Activated T-helper 2 cell treated with anti-CD3 and anti-CD28 coated beads, Interferon-gamma antibody, Interleukin-2, Interleukin-4, amounts not matched to agents 10 μg/mL and 5 μg/mL and 100 μg/mL, durations not matched to agents 14 hours and 24 hours and 36 hours (primary cell): ENCODE measurements at places on chromosomes 4 and X. TPM values are rescaled to one million over a fixed set of nuclear protein-coding genes. Genes with fewer than 3 reads are reported as not detected.

- H3K4me3 ChIP-seq = no peak overlapping the region
- no peaks in the 10 kb centered on the region for H3K27me3 ChIP-seq
- H3K27ac ChIP-seq = no peak overlapping the region
- no peak for DNase-seq
- H3K36me3 ChIP-seq = no peaks in the 10 kb centered on the region
- H3K4me1 ChIP-seq = no peaks in the 10 kb centered on the region
Measured at GRCh38 chr4:137541181-137541580, 8.9 kb upstream of the PCDH18 start.

DNA sequence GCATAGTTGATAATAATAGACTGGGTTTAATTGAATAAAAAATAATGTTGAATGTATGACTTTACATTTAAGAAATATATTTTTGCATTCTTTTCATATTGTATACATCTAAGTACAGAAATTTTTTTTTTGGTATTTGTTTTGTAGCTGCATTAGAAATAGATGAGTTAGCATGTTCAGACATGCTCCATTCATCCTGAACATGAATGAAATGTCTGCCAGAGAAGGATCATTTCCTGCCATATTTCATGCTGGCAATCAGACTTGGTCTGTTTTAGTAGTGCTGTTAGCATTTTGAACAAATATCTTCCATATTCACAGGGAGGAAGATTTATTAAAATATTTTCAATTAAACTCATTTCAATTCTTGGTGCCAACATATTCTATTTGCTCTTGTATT, 98.9 kb downstream of the FRMPD4 start:
- no peaks in the 10 kb centered on the region for H3K27me3 ChIP-seq
- H3K4me3 ChIP-seq = no peak overlapping the region
- DNase-seq = no peak
- no peaks in the 10 kb centered on the region for H3K36me3 ChIP-seq
- no peak overlapping the region for H3K27ac ChIP-seq

DNA sequence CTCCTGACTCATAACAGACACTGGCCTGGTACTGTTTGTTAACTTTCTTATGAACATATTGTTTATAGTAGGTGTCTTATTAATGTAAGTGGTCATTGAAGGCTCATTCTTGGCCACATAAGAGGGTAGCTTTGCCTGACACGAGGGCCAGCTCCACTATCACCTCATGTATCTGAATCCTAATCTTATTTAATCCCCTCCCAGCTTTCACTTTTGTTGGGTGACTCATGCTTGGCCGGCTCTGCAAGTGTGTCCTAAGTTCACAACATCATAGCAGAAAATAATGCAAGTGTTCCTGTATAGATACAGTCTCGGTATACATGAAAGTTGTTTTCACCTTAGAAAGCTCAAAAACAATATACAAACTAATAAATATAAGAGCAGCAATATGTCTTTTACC, 283.8 kb downstream of the IQCM start:
- no peak for DNase-seq
- H3K4me1 ChIP-seq = no peaks in the 10 kb centered on the region
- H3K27ac ChIP-seq = no peak overlapping the region
- no peaks in the 10 kb centered on the region for H3K27me3 ChIP-seq

DNA sequence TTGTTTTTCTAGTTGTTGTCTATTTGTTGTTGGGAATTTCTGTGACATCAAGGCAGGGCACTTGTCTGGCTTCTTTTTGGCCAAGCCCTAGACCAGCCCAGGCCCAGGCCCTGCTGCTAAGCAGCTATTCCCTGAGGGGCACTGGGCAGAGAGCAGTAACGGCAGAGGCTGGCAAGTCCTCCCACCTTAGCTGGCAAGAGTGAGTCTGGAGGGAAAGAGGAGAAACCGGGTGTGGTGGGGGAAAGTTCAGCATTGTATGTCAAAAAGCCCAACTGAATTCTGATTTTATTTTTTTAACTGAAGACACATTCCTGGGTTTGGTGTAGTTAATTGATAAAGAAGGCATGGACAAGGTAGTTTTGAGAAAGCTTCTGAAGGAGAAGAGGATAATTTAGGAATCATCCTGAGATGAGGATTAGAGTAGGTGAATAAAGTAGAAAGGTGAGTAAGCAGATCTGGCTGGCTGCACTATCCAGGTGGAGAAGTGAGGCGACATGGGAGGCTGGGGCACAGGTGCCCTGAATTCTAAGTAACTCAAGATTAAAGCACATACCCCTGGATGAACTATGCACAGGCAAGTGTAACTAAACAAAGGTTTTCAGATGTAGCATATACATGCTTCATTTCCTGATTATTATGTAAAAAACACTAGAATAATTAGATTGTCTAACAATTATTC, 57.4 kb downstream of the TAPT1 start:
- no peaks in the 10 kb centered on the region for H3K27me3 ChIP-seq
- no peak for DNase-seq
- no peaks in the 10 kb centered on the region for H3K4me1 ChIP-seq
- no peak overlapping the region for H3K4me3 ChIP-seq
- H3K27ac ChIP-seq = no peak overlapping the region

GRCh38 chrX:37757082-37757481, 22.8 kb upstream of the CYBB start:
- DNase-seq = no peak
- H3K4me1 ChIP-seq = peaks cover 11% of the 10 kb centered on the region
- H3K36me3 ChIP-seq = no peaks in the 10 kb centered on the region
- no peak overlapping the region for H3K4me3 ChIP-seq
- no peaks in the 10 kb centered on the region for H3K27me3 ChIP-seq

GRCh38 chr4:32022071-32022470, 1301.9 kb downstream of the PCDH7 start:
- no peaks in the 10 kb centered on the region for H3K36me3 ChIP-seq
- no peaks in the 10 kb centered on the region for H3K4me1 ChIP-seq
- no peaks in the 10 kb centered on the region for H3K27me3 ChIP-seq

DNA sequence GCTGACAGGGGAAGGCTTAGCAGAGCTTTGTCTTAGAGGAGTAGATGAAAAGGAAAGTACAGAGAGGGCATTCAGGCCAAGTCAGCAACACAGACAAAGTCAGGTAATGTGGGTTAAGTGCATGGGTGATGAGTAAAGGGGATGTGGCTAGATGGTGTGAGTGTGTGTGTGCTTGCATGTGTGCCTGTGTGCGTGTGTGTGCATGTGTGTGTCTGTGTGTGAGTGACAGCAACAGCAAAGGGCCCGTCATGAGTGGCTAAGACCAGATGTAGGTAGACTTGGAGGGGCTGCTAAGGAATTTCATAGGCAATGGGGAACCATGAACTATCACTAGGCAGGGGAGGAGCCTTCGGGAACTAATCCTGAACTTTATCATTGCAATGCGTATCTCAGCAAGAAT, 2.2 kb upstream of the GPR78 start:
- no peaks in the 10 kb centered on the region for H3K4me1 ChIP-seq
- H3K27ac ChIP-seq = no peak overlapping the region
- H3K4me3 ChIP-seq = no peak overlapping the region
- DNase-seq = no peak
- H3K27me3 ChIP-seq = peaks cover 4% of the 10 kb centered on the region

DNA sequence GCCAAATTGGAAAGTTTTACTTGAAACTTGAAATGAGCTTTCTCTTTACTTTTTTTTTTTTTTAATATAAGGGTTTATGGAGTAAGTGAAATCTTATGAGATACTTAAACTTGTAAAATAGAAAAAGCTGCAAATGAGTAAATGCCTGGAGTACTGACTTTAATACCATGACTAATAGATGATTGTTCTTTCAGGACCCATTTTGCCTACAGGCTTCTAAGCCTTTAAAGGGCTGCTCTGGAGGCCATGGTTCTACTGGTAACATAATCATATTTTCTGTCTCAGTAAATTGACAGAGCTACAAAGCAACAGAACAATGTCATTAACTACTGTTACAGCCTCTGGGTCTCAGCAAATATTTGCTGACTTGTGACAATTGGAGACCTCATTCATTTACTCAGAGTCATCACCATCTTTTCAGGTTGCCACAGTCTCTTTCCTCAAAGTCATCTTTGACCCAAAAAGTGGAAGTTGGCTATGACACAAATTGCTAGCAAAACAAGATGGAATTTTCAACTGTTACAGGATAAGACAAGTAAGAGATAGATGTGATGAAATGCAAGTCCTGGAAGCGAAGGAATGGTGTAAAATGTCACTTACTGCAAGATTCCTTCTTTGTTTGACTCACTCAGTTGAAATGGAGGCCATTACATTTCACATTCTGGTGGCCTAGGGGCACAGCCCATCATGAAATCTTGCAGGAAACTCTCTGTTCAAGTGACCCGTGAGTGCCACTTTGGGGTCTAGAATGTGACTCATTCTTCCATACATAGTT, 132.7 kb downstream of the BTC start:
- no peaks in the 10 kb centered on the region for H3K36me3 ChIP-seq
- H3K4me3 ChIP-seq = no peak overlapping the region
- no peak for DNase-seq
- peaks cover 3% of the 10 kb centered on the region for H3K27me3 ChIP-seq
- H3K27ac ChIP-seq = no peak overlapping the region

DNA sequence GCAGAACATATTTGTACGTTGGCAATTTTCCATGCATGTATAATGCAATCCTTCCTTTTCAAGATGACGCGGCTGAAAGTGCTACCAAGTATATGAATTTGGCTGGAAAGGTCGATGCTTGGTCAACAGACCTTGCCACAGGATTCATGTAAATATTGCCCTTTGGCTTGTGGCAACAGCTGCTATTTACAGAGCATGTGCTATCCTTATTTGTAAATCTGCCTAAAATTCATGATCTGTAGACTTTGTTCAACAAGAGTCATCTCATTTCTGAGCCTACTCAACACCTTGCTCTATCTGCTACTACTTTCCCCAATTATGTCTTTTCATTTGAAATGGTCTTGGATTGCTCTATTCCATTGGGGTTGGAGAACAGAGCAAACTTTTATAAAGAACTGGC, 1.9 kb upstream of the SMARCA1 start:
- no peak overlapping the region for H3K4me3 ChIP-seq
- DNase-seq = no peak
- H3K4me1 ChIP-seq = peaks cover 6% of the 10 kb centered on the region
- no peaks in the 10 kb centered on the region for H3K36me3 ChIP-seq

- peaks cover 19% of the 10 kb centered on the region for H3K27me3 ChIP-seq
- H3K4me3 ChIP-seq = no peak overlapping the region
- no peak overlapping the region for H3K27ac ChIP-seq
Measured at GRCh38 chr4:47705326-47705981, 132.4 kb downstream of the CORIN start.

VSIG1 gene
- total RNA-seq = 0.34 TPM in 1 of 2 replicates, not detected in the other
